Naive thymus-derived CD4-positive, alpha-beta T cell (primary cell): ENCODE measurements at places on chromosomes 2 and 18.

DNA sequence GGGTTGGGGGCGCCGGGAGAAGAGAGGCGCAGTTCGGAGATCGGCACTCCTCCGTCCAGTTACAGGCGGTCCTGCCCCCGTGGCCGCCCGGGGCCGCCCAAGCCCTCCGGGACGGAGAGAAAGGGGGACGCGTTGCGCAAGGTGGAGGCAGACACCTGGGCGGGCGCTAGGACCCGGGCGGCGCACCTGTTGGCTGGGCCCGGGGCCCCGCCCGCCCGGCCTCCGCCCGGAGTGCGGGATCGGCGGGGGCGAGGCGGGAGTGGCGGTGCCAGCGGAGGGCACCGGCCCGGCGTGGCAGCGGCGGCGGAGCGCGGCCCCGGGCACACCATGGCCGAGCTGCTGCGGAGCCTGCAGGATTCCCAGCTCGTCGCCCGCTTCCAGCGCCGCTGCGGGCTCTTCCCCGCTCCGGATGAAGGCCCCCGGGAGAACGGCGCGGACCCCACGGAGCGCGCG, at the start of gene SGPP2:
Gene SGPP2, plus strand, starts transcription at position 268 of the 453 bp plus-strand sequence. Its CDS starts 60 bp downstream, at position 328.
- DNase-seq = no peak

GRCh38 chr2:205699515-205700289, 17.4 kb downstream of the NRP2 start:
- no peak for DNase-seq

DNA sequence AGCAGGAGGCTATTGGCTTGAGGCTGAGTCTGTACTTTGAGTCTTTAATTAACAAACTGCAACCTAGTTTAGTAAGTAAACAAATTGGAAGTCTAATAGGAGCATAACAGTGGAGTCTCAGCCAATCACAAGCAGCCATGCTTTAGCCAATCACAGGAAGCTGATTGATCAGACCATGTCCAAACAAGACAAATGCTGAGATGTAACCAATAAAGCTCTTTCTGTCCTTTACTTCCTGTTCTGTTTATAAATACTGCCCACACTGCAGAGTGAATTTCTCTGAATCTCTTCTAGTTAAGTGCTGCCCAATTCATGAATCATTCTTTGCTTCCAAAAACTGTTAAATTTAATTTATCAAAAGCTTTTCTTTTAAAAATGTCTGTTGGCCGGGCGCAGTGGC, 146.6 kb upstream of the DLX2 start:
- no peak for DNase-seq

DNA sequence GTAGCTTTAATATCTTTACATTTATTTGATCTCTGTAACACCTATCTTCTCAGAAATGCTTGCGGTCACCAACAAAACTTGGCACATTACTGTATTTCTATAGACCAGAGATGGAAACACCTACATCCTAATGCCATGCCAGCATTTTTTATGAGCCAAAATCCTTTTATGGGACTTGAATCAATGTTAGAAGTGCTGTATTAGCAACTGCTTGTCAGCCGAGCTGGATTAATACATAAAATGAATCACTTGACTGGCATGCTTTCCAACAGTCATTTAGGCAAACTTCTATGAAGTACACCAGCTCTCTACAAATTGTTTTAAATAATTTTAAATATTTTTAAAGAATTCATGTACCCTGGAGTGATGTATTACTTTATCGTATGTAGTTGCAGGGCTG, 272.9 kb upstream of the NRP2 start:
- no peak for DNase-seq

GRCh38 chr18:27109451-27109850, 75.7 kb downstream of the CHST9 start:
- no peak for DNase-seq

GRCh38 chr18:34801774-34802173, 91.7 kb downstream of the DTNA start:
- DNase-seq = no peak

- DNase-seq = no peak
Observed at GRCh38 chr2:46356991-46357390, 59.8 kb downstream of the EPAS1 start.

GRCh38 chr2:53994818-53995808, 24.3 kb upstream of the PSME4 start:
- DNase-seq = no peak

DNA sequence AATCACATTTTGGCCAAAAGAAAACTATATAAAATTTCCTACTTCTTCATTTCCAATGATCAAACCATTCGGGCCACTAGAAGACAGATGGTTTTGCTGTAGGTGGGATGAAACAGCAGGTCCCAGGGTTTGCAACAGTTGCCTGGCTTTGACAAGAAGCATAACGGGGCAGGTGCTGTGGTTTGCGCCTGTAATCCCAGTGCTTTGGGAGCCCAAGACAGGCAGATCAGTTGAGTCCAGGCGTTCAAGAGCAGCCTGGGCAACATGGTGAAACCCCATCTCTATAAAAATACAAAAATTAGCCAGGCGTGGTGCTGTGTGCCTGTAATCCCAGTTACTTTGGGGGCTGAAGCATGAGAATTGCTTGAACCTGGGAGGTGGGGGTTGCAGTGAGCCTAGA, 81.4 kb upstream of the XPO1 start:
- DNase-seq = no peak

DNA sequence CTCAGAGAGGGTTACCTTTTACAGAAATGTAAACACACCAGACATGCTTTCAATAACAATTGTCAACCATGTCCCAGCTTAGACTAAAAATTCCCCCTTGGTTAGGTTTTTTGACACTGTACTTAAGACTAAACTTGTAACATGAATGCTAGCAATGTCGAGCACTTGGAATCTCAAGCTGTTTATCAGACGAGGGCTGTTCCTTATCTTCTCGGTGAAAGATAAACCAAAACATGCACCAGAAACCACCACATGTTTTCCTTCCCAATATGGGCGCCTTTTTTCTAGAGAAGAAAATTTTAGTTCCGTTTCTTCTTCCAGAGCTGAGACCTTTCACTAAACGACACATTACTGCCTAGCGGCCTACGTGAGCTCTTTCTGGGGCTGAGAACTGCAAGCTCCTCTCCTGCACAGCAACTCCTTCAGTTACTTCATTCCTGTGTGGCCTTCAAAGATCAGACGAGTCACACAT, 42.4 kb upstream of the ACKR3 start:
- DNase-seq = no peak

- DNase-seq = no peak
Observed at GRCh38 chr2:30622452-30622851, 175.4 kb downstream of the LCLAT1 start.

DNA sequence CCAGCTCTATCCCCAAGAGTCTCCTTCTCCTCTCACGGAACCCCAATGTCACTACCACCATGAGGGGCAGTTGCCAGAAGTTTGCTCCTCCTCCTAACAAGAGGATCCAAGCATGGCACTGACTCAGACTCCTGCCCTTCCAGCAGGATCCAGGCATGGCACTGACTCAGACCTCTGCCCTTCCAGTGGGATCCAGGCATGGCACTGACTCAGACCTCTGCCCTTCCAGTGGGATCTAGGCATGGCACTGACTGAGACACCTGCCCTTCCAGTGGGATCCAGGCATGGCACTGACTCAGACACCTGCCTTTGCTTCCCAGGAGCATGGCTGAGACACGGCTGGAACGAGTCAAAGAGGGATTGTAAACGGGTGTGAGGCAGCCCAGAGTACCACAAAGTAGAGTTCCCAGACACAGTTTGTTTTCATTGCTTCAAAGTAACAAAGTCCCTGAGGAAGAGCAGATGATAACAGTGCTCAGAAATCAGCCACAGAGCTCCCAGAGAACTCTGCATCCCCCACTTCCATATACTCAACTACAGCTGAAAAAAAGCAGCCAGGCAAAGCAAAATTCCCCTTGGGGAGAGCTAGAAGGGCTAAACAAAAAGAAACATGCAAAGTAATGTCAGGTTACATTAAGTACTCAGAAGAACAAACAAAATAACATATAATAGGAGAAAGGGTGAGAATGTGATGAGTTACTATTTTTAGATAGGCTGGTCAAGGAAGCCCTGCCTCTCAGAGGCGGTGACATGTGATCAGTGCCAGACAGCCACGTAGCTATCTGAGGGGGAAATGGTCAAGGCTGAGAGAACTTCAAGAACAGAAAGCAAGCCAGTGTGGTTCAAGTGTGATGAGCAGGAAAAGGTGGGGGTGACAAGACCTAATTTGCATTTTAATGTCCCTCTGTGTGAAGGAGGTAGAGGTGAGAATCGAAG, 3.0 kb downstream of the BUB1 start:
- DNase-seq = no peak

- DNase-seq = no peak
Observed at GRCh38 chr2:169080250-169081069, 11.1 kb downstream of the DHRS9 start.

DNA sequence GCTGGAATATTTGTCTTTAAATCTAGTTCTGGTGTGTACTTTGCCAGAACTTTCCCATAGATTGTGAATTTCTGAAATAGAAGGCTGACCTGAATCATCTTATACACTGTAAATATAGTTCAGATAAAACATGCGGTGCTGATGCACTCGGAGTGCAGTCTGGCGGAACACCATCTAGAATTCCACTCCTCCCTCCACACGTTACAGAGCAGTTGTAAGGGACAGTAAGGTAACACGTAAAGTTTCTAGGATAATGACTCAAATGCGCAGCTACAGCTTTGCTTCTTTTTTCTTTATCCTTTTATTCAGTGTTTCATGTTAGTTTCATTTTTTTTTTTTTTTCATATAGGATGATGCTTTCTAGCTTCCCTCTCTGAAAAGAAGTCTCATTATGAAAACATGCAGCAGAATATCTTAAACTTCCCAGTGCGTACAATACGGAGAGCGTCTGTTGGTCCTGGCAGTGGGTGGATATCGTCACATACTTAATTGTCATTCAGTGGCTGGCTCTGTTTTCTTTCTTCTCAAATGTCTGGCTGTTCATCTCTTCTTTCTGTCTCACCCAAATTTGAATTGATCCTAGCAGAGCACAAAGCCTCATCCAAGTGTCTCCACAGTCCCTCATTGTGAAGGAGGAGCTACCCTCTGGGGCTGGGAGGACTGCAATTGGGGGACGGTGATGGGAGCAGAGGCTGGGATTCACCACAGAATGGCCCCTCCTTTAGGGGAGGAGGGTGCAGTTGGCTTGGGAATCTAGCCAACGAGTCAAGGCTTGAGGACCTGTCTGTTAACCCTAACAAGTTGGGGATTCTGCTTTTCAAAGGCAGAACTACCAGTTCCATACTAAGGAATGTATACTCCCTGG, 138.8 kb downstream of the MYT1L start:
- DNase-seq = no peak

- no peak for DNase-seq
Observed at GRCh38 chr2:64853894-64854293, 135.3 kb upstream of the SLC1A4 start.

DNA sequence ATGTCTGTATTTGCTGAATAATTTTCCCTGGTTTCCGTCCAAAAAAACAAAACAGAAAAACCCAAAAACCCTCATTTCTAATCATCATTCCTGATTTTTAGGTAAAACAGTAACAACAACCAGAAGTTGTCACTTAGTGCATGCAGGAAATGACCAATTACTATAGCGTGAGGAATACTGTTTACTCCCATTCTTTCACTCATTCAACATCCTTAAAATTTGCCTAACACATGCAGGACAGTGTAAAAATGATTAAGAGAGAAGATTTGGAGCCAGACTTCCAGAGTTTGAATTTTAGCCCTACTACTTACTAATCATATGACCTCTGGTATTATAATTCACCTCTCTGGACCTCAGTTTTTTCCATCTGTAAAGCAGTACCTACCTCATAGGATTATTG, 83.1 kb downstream of the FIGN start:
- no peak for DNase-seq

DNA sequence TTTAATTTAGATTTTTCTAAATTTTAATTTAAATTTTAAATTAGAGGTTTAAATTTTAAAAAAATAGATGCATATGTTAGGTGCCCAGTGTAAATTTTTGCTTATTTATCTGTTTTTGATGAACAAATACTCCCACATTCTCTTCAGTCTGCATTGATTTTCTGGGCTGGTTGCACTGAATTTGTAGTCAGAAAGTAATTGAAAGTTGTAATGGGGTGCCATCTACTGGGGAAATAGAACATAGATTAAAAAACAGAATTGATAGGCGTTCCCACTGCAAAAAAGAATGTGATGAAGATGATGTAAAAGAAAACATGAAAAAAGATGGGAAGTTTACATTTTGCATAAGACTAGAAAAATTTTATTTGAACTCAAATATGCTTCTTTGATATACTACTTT, 51.7 kb upstream of the CCDC85A start:
- DNase-seq = no peak

- no peak for DNase-seq
Observed at GRCh38 chr2:210899131-210899530, 342.7 kb downstream of the CPS1 start.

DNA sequence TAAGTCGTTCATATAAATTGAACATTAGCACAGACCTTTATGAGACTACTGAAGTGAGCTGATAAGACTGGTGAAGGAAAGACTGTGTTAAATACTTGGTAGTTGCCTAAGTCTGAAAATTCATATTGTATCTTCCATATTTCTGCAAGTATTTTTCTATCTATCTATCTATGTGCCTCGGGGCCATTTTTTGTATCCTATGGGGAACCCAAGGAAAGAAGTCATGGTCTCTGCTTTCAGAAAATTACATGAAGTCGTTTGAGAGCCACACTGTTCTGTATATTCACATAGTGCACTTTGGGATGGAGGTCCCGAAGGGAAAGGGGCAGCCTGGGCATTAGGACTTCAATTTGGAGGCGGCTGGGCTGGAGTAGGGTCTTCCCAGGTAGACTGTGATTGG, 89.6 kb downstream of the EPAS1 start:
- no peak for DNase-seq

DNA sequence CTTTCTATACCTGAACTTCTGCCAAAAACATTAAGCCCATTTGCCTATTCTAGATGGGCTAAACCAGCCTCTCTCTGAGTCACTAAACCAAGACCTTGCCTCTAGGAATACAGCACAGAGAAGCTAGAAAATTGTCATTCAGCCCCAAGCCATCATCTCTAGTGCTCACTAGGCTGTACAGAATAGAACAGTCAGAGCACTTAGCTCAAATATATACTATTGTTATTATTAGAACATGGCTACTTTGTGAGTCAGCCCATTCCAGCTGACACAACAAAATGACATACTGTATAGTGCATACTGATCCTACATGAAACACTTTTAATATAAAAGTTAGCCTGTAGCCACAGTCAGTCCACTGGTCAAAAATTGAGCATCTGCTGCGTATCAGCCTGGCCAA, 418.8 kb downstream of the NRXN1 start:
- DNase-seq = no peak

DNA sequence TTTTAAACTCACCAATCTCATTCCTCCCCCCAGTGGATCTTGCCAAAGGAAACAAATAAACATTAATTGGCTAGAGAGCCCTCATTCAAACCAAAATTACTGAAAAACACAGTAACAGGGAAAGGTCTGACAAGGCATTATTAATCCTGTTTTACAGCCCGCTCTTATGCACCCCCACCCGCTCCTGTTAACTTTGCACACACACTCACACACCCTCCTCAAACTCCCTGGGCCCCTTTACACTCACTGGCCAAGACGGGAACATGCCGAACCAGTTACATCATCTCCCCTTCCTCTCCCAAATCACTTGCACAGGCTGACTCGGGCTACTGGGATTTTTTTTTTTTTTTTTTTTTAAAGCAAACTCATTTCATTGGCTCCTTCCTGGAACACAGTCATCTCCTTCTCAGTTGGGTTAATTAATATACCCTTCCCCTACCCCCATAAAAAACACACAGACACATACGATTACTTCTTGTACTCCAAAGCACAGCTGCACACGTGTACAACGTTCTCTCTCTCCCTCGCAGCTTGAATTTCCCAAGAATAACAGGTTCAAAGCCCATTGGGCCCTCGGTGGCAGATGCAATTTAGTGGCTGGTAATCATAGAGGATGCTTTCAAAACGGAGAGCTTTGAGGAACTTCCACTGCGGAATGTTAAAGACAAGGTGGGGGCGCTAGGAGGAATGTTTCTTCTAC, 31.8 kb downstream of the KLF7 start:
- DNase-seq = no peak
